Neuronal stem cell (in vitro differentiated cells): ENCODE measurements at places on chromosomes 5 and 9.
A peak's percentile ranks its signal among the peaks of the same experiment; 100 is the strongest.

DNA sequence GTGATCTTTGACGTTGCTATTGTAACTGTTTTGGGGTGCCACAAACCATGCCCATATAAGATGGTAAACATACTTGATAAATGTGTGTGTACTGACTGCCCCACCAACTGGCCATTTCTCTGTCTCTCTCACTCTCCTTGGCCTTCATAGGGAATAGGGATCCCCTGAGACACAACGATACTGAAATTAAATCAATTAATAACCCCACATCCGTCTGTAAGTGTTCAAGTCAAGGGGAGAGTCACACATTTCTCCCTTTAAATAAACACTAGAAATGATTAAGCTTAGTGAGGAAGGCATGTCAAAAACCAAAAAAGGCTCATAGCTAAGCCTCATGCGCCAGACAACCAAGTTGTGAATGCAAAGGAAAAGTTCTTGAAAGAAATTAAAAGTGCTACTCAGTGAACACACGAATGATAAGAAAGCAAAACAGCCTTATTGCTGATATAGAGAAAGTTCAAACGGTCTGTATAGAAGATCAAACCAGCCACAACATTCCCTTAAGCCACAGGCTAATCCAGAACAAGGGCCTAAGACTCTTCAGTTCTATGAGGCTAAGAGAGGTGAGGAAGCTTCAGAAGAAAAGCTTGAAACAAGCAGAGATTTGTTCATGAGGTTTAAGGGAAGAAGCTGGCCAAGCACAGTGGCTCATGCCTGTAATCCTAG, 111.1 kb downstream of the UGCG start:
- no peak for DNase-seq

GRCh38 chr5:39447059-39447458, 22.3 kb upstream of the DAB2 start:
- DNase-seq: no peak

GRCh38 chr9:132163876-132164603, 2.2 kb downstream of the NTNG2 start:
- no peak for DNase-seq

- DNase-seq: no peak
Observed at GRCh38 chr5:110414360-110414759, 312.1 kb downstream of the TMEM232 start.

GRCh38 chr5:173825215-173825865, 62.8 kb upstream of the CPEB4 start:
- DNase-seq: no peak

GRCh38 chr5:142400415-142400814, 75.6 kb upstream of the SPRY4 start:
- DNase-seq: no peak

- DNase-seq: no peak
Observed at GRCh38 chr5:132065951-132066701, 5.7 kb downstream of the IL3 start.

GRCh38 chr9:90642570-90643539, at the start of gene DIRAS2:
DIRAS2 (minus strand) TSS chr9:90642824; CDS start chr9:90613827, 28,997 bp downstream.
- DNase-seq: peak; percentile 60

DNA sequence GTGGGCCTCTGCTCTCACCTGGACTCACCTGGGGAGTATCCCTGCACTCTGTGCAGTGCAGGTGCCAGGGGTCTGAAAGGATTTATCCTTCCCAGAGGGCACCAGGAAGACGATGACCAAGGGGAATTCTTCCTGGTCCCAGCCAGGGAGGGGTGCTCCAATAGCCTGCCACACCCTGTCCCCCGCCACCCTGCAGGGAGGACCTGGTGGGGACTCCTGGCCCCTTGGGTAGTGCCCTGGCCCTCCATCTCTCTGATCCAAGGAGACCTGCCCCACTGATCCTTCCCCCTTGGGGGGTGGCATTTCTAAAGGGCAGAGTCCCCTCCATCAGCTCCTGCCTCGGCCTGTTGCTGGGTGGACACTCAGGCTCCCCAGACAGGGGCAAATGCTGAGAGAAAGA, 70.7 kb downstream of the NTNG2 start:
- no peak for DNase-seq

DNA sequence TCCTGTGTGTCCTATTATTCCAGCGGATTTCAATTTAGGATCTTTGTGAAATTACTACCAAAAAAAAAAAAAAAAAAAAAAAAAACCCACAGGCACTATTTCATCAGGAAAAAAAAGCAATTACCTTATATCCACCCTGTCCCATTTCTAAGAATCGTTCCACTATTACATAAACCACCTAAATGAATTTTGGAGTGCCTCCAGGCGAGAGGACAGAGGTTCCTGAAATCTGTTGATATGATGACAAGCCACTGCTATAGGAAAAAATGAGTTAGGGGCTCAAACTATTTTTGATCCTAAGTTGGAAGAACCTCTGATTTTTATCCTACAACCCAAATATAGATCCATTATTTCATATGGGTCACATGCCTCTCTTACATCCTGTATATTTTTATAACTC, 177.9 kb downstream of the GNAQ start:
- no peak for DNase-seq

GRCh38 chr5:35305336-35306020, 75.2 kb upstream of the PRLR start:
- no peak for DNase-seq

DNA sequence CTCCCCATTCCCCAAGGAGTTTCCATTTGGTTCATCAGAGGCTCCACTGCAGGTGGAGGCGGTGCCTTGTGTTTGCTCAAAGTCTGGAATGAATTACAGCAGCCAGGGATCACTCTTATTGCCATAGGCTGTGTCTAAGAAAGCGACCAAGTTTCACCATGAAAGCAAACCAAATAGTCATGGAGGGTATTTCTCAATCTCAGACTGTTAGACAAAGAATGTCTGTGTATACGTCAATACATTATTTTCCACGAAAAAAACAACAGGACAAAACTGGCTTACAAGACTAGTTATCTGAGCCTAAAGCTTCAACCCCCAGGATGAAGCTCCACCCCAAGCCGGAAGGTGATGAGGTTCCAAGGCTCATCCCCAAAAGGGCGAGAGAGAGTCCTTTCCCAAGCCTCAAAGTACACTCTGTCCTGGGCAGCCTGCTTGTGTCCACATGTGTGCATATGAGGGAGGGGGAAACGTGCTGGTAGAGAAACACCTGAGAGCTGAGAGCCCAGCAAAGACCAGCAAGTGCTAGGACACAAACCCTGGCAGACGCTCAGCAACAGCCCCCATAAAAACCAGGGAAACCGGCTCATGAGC, 4.3 kb downstream of the B4GALT1 start:
- no peak for DNase-seq

DNA sequence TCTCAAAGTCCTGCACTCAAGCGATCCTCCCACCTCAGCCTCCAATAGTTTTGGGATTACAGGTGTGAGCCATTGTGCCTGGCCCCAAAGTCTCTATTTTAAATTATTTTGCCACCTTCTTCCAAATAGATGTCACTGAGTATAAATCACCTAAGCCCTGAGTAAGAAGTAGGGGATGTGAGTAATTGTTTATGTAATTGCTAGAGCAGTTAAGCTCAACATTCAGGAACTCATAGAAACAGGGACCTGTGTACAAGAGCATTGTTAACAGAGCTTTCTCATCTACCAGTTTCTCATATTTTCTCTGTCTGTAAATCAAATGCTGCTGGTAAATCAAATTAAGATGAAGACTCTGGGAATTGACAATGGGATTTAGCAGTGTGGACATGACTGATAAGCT, 26.3 kb downstream of the CDK7 start:
- no peak for DNase-seq

DNA sequence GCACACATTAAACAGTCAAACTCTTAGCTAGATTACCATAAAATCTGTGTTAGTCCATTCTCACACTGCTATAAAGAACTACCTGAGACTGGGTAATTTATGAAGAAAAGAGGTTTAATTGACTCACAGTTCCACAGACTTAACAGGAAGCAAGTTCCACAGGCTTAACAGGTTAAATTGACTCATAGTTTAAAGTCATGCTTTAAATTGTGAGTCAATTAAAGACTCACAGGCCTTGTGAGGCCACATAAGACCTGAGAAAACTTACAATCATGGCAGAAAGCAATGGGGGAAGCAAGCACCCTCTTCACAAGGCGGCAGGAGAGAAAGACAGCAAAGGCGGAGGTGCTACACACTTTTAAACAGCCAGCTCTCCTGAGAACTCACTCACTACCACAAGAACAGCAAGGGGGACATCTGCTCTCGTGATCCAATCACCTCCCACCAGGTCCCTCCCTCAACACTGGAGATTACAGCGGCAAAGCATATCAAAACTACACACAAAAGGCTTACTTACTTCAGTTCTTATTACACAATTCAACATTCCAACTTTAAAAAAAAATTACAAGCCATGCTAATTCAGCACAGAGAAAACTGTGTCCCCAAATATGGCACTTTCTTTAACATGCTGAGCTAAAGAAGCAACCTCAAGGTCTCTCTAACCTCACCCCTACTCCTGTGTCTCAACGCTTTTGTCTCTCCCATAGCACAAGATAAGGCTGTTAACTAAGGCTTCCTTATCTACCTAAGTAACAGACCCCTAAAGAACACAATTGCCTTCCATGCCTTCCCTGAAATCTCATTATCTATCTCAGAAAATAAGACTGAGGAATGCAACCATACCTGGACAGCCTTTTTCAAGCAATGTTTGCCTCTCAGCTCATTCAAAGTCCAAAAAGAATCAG, 805.1 kb downstream of the NR2F1-AS1 start:
- no peak for DNase-seq

DNA sequence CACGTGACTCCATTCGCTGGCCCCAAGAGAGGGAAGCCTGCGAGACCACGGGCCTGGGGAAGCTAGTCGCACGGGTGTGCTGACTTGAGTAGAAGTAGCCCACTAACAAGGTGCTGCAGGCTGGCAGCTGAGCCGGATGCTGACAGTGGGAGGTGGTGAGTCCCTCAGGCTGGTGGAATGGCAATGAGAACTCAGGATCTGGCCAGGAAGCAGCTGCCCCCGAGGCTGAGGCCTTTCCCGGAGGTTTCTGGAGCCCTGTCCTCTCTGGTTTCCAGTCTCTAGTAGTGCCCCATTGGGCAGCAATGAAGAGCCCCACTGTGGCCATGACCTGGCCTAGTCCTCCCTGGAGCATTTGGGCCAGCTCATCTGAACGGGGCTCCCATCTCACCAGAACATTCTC, 366.7 kb upstream of the IRX4 start:
- DNase-seq: no peak

GRCh38 chr5:55920784-55921183, 69.6 kb downstream of the IL31RA start:
- DNase-seq: no peak

GRCh38 chr5:40634154-40634553, 45.6 kb upstream of the PTGER4 start:
- DNase-seq: no peak

- no peak for DNase-seq
Observed at GRCh38 chr5:168179192-168179593, 112.3 kb upstream of the WWC1 start.

DNA sequence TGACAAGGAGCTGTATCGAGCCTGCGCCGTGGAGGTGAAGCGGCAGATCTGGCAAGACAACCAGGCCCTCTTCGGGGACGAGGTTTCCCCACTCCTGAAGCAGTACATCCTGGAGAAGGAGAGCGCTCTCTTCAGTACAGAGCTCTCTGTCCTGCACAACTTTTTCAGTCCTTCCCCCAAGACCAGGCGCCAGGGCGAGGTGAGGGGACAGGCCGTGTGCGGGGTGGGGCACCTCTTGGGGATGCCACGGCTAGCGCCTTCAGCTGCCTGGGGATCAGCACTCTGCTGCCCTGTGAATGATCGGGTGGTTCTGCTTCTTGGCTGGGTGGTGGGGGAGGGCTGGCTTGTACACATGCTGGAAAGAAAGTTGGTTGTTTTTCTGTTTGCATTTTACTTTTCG, 1.7 kb downstream of the NELFB start:
- DNase-seq: no peak

GRCh38 chr5:117357886-117358285, 783.3 kb upstream of the SEMA6A start:
- no peak for DNase-seq

DNA sequence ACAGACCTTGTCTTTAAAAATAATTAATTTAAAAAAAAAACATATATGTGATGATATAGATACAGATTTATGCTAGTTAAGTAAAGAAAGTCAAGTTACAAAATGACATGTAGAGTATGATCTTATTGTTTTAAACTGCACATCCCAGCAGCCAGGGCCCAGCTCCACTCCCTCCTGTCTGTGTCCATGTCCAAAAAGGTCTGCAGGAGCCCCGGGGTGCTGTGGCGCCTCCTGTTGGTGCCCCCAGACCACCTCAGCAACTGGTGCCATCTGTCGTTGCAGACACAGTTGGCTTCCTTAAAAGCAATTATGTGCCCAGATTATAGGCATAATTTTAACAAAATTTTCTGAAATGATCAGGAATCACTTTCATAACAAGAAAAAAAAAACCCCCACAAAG, 33.3 kb downstream of the IPPK start:
- no peak for DNase-seq

- DNase-seq: no peak
Observed at GRCh38 chr5:120255214-120255613, 208.9 kb upstream of the PRR16 start.

DNA sequence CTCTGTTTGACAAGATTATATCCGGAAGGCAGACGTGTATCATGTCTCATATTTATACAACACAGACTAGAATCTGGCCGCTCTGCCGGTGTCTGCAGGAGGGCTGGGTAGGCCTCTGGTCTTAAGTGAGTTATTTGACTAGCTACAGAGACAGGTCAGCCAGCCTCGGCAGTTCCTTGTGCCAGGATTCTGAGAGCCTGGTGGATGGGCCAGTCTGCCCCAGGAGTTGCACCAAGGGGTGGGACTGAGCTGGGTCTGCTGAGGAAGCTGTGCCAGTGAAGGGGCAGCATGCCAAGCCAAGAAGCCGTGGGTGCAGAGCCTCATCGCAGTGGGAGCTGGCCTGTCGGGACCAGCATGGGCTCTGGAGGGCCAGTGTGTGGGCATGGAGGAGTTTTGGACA, 7.1 kb downstream of the SNX18 start:
- DNase-seq: no peak

GRCh38 chr9:80500300-80500699, 928.5 kb downstream of the TLE4 start:
- DNase-seq: no peak

DNA sequence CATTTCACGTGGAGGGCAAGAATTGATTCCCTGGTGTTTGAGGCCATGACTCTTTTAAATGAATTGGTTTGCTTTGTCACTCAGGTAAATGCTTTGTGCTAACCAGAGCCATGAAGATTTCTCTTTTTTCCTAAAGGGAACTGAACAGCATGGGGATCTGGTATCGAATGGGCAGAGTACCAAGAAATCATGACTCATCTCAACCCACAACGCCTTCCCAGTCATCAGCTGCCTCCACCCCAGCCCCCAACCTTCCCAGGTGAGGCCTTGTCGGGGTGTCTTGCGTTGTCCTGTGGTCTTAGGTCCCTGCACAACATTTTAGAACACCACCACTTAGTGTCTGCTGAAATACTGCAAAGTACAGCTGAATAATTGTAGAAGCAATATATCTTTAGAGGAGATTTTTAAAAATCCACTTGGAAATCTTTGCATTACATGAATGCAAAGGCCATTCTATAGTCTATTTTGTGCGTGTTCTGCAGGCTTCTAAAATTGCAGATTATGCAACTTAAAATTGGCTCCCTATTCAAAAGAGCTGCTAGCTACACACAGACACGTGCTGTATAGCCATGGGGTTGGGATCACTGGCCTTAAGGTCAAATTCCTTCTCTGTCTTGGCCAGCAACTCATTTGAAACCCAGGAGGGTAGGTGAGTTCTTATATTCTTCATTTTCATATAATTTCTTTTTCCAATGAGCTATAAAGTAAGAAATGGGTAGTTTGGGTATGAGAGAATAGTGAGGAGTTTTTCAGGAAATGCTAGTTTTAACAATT, 69.0 kb downstream of the MVB12B start:
- DNase-seq: no peak
